ENCODE measurements at places on chromosomes 5 and 9.

- DNase-seq = peak; percentile 51
Measured at GRCh38 chr9:21993893-21994555, at the start of gene CDKN2A. TSS of gene CDKN2A (minus strand) at chr9:21994392.

DNA sequence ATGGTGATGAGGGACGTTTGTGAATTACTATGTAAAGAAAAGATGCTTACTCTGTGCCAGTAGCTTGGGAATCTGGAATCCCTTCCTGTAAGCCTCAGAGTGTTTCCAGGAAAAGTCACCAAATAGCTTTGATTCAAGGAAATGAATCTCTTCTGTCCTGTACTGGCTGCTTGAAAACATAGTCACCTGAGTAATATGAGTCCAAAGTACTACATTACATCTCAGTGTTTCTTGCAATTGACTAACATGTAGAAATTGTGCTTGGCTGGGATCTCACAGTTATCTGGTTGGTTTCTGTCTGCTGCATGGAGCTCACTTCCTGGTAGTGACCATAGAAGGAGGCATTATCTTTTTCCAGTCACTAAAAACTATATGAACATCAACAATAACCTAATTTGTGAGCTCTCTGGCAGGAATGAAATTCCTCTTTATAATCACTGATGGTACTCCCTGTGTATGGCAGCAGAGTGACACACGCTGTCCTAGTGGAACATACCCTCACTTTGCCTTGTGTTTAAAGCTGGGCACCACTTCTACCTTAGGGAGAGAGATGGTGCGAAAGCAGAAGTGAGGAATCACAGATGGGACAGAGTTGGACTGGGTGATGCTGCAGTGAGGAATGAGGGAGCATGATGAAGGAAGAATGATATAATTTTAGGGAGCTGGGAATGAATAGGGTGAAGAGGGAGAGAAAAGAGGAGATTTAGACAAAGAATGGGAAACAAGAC is 568.5 kb downstream of the RAB3C start:
- DNase-seq = no peak

- no peak for DNase-seq
Measured at GRCh38 chr5:73412597-73412988, 36.0 kb downstream of the FOXD1 start.

DNA sequence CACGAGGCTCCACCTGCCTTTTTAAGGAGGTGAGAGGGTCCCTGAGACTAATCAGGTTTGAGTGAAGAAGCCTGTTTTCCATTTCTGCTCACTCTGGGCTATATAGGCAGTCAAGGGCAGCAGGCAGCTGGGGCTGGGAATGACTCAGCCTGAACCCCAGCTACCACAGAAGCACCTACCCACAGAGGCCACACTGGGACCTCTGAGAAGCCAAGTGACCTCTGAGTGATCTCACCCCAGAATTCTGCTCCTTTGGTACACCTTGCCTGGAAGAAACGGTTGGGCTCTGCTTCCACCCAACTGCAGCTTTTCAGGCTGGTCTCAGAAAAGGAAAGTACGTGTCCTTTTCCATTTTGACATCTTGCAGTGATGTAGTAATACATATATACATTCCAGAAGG is 6.8 kb downstream of the FAM219A start:
- DNase-seq = no peak

DNA sequence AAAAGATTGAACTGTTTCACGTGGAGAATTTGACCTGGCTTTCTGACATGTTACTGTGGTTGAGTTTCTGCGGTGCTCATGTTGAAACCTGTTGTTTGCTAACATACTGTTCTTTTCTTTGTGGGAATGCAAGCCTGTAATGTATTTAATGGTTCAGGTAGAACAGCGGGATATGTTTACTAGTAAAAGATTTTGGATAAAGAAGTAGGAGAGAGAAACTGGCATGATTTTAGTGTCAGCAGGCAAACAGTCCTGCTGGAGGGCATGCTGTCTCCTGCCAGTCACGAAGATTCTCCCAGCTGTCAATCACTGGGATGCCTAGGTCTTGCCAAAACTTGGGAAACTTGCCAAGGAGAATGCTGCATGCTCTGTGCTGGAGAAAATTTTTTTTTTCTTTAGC is 263.5 kb downstream of the TAF11L14 start:
- no peak for DNase-seq

DNA sequence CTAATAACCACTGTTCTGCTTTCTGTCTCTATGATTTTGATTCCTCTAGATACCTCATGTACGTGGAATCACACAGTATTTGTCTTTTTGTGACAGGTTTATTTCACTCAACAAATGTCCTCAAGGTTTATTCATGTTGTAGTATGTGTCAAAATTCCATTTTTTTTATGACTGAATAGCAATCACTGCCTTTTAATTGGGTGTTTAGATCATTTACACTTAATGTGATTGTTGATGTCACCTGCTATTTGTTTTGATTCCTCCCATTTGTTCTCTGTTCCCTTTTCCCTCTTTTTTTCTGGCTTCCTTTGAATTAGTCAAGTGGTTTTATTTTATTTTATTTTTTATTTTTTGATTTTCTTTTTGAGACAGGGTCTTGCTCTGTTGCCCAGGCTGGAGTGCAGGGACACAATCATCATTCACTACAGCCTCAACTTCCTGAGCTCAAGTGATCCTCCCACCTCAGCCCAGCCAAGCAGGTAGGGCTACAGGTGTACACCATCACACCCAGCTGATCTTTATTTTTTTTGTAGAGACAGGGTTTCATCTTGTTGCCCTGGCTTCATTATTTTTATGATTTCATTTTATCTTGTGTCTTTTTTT is 41.6 kb downstream of the LHX3 start:
- DNase-seq = no peak

GRCh38 chr5:73668017-73668416 is 42.0 kb downstream of the ARHGEF28 start:
- DNase-seq = no peak

- no peak for DNase-seq
Measured at GRCh38 chr5:118968925-118969375, 19.4 kb downstream of the DTWD2 start.
